ENCODE measurements at places on chromosomes 4 and X.

DNA sequence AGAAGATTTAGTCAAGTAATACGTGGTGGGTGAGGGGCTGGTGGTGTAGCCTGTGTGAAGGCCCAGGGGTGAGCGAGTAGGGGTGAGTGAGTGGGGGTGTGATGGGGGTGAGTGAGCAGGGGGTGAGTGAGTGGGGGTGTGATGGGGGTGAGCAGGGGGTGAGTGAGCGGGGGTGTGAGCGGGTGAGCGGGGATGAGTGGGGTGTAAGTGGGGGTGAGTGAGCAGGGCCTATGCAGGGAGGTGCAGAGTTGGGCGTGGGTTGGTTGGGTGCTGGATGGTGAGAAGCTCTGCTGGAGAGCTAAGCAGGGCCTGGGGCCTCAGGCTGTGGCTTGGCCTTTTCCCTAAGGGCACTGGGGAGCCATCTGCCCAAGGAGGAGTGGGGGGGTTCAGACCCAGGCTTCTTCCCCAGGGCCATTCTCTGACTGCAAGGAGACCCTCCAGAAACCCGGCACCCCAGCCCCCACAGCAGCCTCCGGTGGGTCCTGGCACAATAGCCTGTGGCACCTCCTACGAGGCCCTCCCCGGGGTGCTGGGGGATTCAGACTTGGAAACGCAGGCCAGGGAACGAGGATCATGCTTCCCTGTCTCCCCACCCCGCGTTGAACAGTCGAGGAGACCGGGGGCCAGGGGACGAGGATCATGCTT lies 30.4 kb downstream of the SH3TC1 start:
- DNase-seq: no peak

- DNase-seq: peak; percentile 15
Observed at GRCh38 chr4:147029296-147029695, 83.6 kb upstream of the TTC29 start.

- no peak for DNase-seq
Observed at GRCh38 chrX:44314259-44314734, 29.2 kb downstream of the EFHC2 start.

- no peak for DNase-seq
Observed at GRCh38 chrX:22526339-22526738, 253.6 kb downstream of the CBLL2 start.

DNA sequence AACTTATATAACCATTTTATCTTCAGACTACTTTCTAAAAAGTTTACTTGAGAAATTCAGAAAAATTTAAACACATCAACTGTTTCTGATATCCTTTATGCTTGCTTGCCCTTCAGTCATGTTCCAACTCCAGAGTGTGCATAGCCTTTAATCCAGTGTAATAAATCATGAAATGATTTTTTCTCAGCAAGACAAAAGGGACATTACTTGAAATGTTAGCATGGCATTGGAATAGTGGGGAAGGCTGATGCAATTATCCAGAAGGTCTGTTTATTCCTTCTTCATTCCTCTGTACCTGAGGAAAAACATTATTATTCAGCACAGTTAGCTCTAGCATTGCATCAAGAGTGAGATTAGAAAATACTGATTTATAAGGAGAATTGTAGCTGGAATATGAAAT lies 209.9 kb downstream of the SLC7A11 start:
- no peak for DNase-seq

DNA sequence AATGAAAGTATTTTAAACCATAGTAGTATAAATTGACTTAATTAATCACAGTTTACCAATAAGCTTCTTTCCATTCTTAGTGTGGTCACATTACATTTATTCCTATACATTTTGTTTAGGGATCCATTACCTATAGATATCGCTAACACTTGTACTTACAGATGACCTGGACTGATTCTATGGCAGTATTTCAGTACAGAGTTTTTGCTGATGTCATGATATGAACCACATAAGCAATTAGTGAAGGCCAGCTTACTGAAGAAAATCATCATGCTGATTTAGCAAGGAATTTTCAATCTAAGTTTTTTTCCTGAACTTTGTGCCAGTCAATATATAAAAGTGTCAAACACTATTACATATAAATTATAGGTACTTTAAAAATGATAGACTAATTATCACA lies 113.4 kb upstream of the HPGD start:
- DNase-seq: no peak

GRCh38 chrX:44675362-44676024 lies 132.8 kb upstream of the FUNDC1 start:
- peak; percentile 2 for DNase-seq

GRCh38 chr4:67160394-67160793 lies 384.9 kb downstream of the CENPC start:
- DNase-seq: no peak

DNA sequence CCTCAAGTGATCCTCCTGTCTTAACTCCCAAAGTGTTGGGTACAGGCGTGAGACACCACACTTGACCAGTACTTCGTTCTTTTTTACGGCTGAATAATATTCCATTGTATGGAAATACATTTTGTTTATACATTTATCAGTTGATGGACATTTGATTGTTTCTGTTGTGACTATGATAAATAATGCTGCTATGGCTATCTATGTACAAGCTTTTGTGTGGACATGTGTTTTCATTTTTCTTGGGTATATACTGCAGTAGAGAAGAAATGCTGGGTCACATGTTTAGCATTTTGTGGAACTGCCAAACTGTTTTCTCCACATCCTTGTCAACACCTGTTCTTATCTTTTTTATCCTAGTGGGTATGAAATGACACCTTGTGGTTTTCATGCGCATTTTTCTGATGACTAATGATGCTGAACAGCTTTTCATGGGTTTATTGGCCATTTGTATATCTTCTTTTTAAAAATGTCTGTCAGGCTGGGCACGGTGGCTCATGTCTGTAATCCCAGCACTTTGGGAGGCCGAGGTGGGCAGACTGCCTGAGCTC lies 37.3 kb downstream of the SAT1 start:
- no peak for DNase-seq

GRCh38 chr4:142683997-142684396 lies 162.1 kb downstream of the INPP4B start:
- no peak for DNase-seq

- DNase-seq: no peak
Observed at GRCh38 chr4:184396570-184397515, 77.5 kb downstream of the IRF2 start.

DNA sequence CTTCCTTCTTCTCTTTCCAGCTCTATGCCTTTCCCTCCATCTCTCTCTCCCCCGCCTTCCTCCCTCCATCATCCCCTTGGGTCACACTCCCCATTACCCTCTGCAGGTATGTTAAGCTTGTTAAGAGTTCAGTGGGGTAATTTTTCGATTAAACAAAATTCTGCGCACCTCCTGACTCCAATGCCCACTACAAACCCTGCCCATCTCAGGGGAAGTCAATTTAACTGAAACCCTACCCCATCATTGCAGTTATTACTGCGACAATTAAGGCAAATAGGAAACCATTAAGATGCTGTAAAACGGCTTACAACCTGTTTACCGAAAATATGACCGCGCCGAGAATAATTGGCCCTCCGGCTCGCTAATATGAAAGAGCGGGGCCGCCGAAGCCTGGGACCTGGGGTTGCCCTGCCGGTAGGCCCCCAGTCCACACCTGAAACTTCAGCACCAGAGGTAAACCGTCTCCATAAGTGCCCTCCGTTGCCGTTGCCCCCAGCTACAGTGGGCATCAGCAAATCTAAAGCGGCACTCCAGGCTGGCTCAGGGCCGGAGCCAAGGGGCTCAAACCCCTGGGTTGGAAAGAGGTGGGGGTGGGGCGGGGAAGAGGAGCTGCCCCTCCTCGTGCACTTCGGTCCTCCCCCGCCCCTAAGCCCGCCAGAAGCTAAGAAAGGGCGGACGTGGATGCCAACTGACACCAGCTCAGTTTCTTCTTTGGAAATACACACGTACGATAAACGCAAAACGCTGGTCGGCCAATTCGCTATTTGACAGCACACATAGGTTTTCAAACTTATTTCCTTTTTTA lies 4.8 kb downstream of the ARX start:
- DNase-seq: no peak

DNA sequence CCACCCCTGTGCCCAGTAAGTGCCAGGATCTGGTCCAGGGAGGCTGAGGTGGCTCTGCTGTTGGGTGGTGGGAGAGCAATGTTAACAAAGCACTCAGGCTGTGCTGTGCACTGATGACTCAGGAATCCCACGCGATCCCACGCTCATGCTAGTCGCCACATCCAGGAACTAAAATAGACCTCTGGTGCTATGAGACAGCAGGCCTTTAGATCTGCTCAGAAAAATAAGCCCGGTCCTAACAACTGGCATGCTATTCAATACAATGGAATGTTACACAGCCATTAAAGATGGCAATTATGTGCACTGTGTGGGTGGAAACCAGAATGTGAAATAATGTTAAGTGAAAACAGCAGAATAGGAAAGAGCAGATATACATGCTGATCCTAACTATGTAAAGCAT lies 26.0 kb downstream of the ARL13A start:
- DNase-seq: no peak

DNA sequence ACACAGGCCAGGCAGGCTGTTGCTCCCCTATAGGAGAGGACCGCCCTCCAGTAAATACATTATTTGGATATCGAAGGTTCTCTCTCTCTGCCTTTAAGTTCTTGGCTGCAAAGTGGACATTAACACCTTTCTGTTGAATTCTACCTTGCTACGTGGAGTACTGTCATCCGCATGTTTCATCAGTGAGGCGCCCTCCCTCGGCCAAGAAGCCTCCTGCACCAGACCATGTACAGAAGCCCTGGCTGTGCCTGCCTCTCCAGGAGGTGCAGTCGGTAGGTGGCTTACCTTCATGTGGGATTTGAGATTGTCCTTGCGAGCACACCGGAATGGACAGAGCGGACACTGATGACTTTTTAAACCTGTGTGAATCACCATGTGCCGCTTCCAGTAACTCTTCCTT lies 46.7 kb downstream of the ZNF827 start:
- no peak for DNase-seq

GRCh38 chrX:70171624-70172023 lies 5.7 kb upstream of the DGAT2L6 start:
- no peak for DNase-seq

DNA sequence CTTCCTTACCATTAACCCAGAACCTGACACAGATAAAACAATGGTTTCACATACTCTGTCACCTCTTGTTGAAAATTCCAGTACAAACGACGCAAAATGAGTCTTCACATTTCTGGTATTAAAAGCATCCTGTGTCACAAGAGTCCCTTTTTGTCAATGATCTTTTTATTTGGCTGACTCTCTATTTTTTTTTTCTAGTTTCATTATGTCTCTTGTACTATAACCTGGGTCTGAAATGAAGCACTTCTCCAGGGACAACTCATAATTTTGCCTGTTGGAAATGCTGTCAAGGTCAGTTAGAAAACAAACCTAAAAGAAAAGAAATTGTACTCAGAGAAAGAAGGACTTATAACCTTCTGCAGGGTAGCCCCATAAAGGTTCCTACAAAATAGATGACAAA lies 93.1 kb downstream of the NR3C2 start:
- DNase-seq: no peak

GRCh38 chr4:24473309-24473721 lies 111.0 kb downstream of the DHX15 start:
- no peak for DNase-seq

- peak; percentile 33 for DNase-seq
Observed at GRCh38 chrX:102684772-102685520, 27.3 kb upstream of the GPRASP2 start.

DNA sequence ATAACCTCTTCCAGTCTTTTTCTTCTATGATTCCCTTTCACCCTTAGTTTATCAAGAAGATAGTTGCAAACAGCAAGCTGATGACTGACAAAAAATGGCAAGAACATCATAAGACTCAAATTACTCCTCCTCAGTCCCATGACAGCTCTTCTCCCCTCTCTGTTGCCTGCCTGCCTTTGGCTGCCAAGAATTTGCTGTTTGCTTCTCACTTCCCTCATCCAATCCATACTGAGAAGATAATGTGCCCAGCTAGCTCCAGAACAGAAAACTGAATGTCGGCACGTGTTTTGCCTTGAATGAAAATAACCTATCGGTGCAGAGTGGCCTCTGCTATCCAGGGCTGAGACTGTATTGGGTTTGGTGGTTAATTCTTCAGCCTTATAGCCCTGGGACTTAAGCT lies 192.1 kb downstream of the PPARGC1A start:
- DNase-seq: no peak

DNA sequence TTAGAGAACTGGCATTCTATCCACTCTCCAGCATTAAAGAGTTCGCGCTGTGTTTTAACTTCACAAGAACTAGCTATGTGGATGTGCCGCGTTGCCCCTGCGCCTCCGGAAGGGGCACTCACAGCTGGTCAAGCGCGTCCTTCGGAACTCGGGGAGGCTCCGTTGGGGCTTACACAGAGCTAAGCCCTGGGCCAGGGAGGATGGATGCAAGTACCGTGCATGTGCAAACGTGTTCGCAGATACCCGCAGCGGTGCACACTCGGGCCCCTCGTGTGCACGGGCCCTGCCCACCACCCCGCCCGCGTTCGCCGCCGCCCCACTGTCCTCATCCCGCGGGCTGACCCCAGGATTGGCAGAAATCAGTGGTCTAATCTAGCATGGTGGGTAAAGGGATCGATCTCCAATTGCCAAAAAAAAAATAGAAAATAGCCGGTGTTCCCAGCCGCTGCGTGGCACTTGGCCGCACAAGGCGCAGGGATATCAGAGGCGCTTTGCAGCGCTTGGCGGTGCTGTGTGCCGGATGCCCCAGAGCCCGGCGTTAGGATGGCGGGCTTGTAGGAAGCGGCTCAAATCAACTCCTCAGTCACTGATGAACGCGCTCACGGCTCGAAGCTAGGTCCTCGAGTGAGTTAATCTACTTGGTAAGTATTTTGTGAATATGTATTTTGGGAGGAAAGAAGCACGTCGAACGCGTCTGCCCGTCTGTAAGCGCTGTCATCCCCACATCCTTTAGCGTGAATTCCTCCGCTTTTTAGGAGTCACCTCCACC lies 989 bp upstream of the PCDH10 start:
- peak; percentile 28 for DNase-seq

DNA sequence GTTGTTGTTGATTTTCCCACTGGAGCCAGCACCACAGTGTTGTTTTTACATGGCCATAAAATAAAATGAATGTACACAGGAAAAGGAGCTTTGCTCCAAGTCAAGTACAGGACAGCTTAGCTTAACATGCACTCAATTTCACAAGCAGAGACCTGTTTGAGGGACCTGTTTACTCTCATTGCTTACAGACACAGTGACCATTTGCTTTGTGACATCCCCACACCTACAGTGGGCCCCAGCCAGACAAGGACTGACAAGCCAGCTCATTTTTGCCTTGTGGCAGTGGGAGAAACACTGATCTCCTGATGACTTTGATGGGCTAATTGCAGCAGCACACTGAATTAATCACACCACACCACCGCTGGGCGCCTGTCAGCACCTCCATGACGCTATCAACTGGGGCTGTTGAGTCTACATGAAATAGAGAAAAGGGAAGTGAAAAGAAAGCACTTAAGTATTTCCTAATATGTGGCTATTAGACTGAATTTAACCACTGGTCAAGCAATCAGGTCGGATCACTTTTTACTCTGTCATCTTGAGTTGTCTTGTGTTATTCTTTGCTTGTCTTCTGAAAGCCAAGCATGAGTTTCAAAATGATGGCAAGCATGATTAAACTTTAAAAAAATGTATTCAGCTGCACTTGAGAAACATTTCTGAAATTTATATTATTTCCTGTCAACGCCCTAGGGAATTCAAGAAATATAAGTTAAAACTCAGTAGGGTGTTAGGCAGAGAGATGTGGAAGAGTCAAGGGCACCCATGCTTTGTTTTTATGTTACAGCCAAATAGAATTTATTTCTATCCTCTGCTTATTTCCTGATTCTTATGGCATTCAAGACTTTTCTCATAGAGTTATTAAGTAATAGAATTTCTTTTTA lies 557.7 kb downstream of the RAB28 start:
- DNase-seq: peak; percentile 69

GRCh38 chr4:121599049-121599448 lies 97.7 kb downstream of the ANXA5 start:
- DNase-seq: no peak
